ENCODE measurements at places on chromosomes 3 and 15. TPM values are rescaled to one million over a fixed set of nuclear protein-coding genes. Genes with fewer than 3 reads are reported as not detected.

DNA sequence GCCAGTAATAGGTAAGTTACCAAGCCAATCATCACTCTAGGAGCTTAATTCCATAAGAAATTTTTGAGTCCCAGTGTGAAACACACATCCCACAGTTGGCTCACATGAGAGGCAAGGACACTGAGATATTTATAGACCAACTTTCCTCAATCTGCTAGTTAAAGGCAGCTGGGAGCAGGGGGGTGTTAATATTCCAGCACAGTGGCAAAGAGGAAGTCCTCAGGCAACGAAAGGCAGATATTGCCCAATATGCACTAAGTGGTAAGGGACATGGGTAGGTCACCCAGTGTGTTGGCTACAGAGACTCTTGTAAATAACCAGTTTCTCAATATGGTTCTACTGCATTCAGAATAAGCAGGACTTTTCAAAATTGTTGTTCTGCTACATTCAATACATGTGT lies 61.0 kb downstream of the TOP2B start:
- DNase-seq, result no peak

DNA sequence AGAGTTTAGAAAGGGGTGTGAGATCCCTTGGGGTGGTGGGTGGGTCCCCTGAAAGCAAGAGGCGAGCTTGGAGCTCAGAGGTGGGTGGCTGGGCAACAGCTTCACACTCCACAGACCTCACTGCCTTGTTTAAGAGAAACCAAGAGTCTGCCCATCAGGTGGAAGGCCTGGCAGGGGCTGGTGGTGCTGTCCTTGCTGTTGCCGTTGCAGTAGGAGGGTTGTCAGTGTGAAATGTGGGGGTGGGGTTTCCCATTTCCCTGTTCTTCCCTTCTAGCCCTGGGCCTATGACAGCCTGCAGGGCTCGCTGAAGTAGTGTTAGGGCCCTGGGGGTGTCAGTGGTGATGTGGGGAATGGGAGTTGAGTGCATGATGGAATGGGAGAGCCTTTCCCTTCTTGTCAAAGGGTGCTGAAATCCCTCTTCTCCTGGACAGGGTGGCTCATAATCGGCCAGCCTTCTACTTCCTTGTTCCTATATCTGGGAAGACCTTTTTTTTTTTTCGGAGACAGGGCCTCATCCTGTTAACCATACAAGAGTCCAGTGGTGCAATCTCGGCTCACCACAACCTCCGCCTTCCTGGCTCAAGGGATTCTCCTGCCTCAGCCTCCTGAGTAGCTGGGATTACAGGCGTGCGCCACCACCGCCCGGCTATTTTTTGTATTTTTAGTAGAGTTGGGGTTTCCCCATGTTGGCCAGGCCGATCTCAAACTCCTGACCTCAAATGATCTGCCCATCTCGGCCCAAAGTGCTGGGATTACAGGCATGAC lies 4.3 kb downstream of the PLEKHO2 start:
- no peak for DNase-seq

DNA sequence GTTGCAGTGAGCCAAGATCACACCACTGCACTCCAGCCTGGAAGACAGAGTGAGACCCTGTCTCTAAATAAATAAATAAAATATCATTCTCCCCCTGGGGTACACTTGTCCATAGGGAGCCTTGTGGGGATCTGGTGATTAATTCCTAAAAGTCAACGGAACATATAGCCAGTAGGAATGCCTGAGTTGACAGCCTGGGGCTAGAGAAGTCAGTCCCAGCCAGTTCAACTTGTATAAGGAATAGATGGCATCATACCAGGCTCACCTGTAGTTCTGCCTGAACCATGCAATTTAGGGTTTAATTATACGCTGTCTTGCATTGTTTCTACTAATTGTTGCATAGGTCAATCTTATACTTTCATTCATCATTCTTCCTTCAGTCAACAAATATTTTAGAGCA lies 5.9 kb upstream of the BOC start:
- no peak for DNase-seq

GRCh38 chr15:49462232-49462844 lies 39.3 kb downstream of the FGF7 start:
- no peak for DNase-seq

Gene PTH1R
- total RNA-seq, result 1.5 TPM

- DNase-seq, result no peak
Measured at GRCh38 chr3:64612916-64613526, 74.8 kb downstream of the ADAMTS9 start.

Gene GOLGA6L4
- total RNA-seq, result 3.6 TPM

GRCh38 chr15:67783303-67783702 lies 42.0 kb upstream of the SKOR1 start:
- DNase-seq, result no peak

Gene TOP2B
- 206 TPM for total RNA-seq

- DNase-seq, result no peak
Measured at GRCh38 chr3:183027276-183027675, 46.9 kb upstream of the DCUN1D1 start.

- no peak for DNase-seq
Measured at GRCh38 chr3:180062771-180063170, 26.0 kb upstream of the PEX5L start.

Gene POLG
- 53.4 TPM for total RNA-seq

GRCh38 chr3:66938338-66938963 lies 59.7 kb upstream of the KBTBD8 start:
- DNase-seq, result no peak

Gene DUOXA1
- not detected for total RNA-seq

DNA sequence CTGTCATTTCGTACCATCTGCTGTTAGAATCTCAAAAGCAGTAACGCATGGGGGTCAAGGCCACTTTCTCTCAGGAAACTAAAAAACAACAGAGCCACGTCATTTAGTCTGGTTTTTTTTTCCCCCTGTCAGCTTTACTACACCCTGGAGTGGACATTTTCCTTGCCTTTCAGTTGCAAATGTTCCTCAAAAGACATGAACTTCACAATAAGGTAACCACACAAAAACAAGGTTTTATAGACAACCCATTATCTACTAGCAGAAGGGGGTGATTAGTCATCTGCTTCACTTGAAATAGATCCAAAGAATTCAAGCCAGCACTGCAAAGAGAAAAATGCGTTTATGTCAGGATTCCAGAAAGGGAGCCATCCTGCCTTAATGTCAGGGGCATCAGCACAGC lies 171.8 kb upstream of the CDIN1 start:
- no peak for DNase-seq

Gene ROBO2
- total RNA-seq, result 2.0 TPM

DNA sequence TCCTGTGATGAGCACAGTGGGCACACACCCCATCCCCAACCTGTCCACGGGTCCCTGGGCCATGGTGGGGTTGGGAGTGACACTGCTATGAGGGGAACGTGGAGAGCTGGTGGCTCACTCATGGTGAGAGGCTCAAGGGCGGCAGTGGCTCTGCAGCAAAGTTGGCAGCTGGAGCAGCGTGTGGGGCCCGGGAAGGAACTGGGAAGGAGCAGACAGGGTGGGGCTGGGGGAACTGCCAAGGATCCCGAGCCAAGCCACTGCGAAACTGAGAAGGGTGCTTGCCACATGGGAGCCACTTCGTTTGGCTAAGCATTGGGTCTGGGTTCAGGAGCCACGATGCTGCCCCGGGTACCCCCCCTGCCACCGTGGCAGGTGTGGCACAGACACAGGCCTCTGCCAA lies 80.1 kb downstream of the SNRK start:
- DNase-seq, result no peak

DNA sequence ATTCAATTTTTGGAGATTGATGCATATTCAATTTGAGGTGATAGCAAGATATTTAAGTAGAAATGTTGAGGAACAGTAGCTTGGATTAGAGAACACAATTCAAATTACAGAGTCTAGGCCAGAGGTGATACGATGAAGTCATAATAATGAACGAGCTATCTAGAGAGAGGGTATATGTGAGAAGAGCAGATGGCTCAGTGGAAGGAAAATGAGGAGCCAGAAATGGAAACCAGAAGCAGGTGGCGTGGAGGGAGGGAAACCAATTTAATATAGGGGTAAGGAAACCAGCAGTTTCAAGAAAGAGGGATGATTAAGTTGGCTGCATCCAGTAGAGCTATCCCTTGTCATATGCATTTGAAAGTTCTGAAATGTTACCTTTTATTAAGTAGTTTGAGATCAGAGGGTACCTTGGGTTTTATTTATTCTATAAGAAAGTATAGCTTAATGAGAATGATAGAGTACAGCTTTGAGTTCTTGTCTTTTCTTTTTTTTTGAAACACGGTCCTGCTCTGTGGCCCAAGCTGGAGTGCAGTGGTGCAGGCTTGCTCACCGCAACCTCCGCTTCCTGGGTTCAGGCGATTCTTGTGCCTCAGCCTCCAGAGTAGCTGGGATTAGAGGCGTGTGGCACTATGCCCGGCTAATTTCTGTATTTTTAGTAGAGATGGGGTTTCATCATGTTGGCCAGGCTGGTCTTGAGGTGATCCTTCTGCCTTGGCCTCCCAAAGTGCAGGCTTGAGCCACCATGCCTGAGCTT lies 22.1 kb downstream of the NCK1 start:
- DNase-seq, result no peak

- no peak for DNase-seq
Measured at GRCh38 chr3:140205598-140205997, 270.6 kb downstream of the CLSTN2 start.

Gene PLA2G4D
- 0.33 TPM for total RNA-seq
